Esophagus squamous epithelium (tissue), 5 donors: ENCODE measurements at places on chromosomes 7 and 10.
A peak's percentile ranks its signal among the peaks of the same experiment; 100 is the strongest.

DNA sequence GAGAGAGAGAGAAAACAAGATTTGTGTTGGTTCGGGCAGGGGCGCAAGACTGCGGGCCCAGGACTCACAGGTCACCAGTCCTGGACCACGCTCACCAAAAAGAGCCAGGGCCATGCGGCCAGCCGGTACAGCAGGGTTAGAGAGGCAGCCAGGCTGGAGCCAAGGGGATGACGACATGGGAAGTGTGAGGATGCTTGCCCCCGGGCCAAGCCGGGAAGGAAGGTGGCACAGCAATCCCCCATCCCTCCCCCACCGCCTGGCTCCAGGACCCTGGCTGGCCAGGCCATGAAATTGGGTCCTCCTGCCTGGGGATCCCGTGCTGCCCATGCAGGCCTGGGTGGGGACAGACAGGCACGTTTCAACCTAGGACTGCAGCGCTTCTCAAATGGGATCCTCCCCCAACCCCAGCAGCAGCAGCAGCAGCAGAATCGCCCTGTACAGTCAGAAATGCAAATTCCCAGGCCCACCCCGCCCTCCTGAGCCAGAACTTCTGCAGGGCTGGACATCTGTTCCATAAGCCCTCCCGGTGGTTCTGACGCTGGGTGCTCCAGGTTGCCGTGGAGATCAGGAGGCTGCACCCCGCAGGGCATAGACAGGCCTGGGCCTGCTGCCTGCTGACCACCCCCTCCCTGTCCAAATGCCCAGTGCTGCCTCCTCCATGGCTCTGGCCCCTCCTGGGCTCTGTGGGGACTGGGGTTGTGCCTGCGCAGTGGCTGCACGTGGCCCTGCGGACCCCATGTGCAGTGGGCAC, 35.0 kb downstream of the YKT6 start:
- H3K27ac ChIP-seq, result no peak overlapping the region
- DNase-seq, result no peak
- H3K36me3 ChIP-seq, result no peaks in the 10 kb centered on the region
- H3K27me3 ChIP-seq, result no peaks in the 10 kb centered on the region

DNA sequence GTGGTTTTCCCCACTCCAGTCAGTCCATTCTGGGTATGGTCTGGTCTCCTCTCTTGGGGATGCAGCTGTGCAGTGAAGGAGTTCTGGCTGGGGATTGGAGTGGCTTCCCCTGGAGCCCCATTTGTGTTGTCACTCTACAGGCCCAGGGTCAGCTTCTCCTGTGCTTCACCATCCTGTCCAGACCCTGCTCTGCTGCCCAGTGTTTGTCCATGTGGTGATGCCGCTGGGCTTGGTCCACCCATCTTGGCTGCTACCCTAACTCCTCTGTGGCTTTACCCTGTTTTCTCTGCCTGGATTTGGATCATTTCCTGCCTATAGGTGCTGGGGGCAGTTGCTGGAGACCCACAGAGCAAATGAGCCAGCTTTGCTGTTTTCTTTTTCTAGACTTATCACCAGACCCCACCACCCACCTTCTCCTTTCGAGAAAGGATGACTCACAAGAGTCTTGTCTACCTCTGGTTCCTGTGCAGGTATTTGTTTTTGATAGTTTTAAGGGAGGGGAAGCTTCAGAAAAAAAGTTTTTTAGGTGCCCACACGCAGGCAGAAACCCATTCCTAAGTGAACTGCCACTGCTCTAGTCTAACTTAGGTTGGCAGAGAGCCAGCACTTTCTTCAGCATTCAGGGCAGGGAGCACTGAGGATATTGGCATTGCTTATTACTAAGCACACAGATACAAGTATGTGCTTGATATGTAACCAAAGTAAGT, 8.5 kb downstream of the ZDHHC16 start:
- no peak overlapping the region for H3K27ac ChIP-seq
- peaks cover 16% of the 10 kb centered on the region for H3K36me3 ChIP-seq
- H3K4me3 ChIP-seq, result no peak overlapping the region
- DNase-seq, result no peak
- H3K27me3 ChIP-seq, result no peaks in the 10 kb centered on the region

DNA sequence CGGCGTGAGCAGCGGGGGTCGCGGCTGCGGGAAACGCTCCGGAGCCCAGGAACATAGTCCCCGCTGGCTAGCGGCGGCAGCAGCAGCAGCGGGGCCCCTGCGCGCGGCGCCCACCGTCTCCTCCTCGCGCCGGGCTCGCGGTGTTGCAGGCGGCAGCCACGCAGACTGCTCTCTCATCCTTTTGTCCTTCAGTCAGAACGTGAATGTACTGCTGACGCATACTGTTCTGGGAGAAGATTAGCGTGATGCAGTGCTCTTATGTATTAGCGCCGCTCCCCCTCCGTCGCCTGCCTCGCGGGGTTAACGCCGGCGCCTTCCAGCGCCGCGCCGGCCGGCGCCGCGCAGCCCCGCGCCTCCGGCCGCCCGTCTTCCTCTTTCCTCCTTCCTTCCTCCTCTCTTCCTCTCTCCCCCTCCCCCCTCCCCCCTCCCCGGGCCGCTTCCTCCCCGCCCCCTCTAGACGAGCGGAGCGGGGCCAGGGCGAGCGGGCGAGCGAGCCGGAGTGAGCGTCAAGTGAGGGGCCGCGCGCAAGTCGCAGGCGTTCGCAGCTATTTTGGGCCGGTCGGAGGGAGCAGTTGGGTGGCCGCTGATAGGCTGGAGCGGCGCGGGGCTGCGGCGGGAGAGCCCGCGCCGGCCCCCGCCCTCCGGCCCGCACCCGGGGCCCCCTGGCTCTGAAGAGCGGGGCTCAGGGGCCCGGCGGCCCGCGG, 816 bp upstream of the LRRC4 start:
- no peak for DNase-seq
- H3K27me3 ChIP-seq, result no peaks in the 10 kb centered on the region
- peak overlapping the region; percentile 15 for H3K27ac ChIP-seq
- H3K4me3 ChIP-seq, result peak overlapping the region; percentile 60

- H3K27me3 ChIP-seq, result no peaks in the 10 kb centered on the region
- no peak overlapping the region for H3K27ac ChIP-seq
- H3K4me1 ChIP-seq, result no peaks in the 10 kb centered on the region
- no peaks in the 10 kb centered on the region for H3K36me3 ChIP-seq
- DNase-seq, result no peak
These were observed 428.5 kb upstream of the MGMT start for GRCh38 chr10:129038522-129038921.

DNA sequence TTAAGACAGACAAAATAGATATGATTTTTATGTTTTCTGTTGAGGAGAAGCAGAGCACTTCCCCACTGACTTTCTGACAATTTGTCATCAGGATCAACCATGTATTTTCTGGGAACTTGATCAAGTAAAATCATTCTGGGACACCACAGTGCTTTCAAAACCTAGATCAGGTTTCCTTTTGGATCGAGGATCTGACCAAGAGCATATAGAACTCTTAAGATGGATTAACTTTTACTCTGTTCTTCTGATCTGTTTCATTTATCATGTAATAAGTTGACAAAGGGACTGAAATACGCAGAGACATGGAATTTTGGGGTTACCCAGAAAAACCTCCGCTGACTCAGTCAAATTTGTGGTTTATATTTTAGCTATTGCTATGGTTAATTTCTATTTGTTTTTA, 136.0 kb upstream of the WNT16 start:
- H3K36me3 ChIP-seq, result no peaks in the 10 kb centered on the region
- H3K4me1 ChIP-seq, result no peaks in the 10 kb centered on the region
- no peaks in the 10 kb centered on the region for H3K27me3 ChIP-seq
- no peak overlapping the region for H3K27ac ChIP-seq
- H3K4me3 ChIP-seq, result no peak overlapping the region
- DNase-seq, result no peak

- no peak for DNase-seq
- no peak overlapping the region for H3K27ac ChIP-seq
- no peaks in the 10 kb centered on the region for H3K4me1 ChIP-seq
- no peaks in the 10 kb centered on the region for H3K36me3 ChIP-seq
- no peak overlapping the region for H3K4me3 ChIP-seq
These were observed 44.5 kb downstream of the ICA1 start for GRCh38 chr7:8217200-8218068.

- no peaks in the 10 kb centered on the region for H3K36me3 ChIP-seq
- H3K27me3 ChIP-seq, result peaks cover 1% of the 10 kb centered on the region
- no peak overlapping the region for H3K4me3 ChIP-seq
These were observed 702 bp upstream of the AGFG2 start for GRCh38 chr7:100538348-100538653.

- no peaks in the 10 kb centered on the region for H3K36me3 ChIP-seq
- H3K4me1 ChIP-seq, result no peaks in the 10 kb centered on the region
- H3K27ac ChIP-seq, result no peak overlapping the region
- no peak overlapping the region for H3K4me3 ChIP-seq
These were observed 241.9 kb downstream of the GLRX3 start for GRCh38 chr10:130377986-130378540.

DNA sequence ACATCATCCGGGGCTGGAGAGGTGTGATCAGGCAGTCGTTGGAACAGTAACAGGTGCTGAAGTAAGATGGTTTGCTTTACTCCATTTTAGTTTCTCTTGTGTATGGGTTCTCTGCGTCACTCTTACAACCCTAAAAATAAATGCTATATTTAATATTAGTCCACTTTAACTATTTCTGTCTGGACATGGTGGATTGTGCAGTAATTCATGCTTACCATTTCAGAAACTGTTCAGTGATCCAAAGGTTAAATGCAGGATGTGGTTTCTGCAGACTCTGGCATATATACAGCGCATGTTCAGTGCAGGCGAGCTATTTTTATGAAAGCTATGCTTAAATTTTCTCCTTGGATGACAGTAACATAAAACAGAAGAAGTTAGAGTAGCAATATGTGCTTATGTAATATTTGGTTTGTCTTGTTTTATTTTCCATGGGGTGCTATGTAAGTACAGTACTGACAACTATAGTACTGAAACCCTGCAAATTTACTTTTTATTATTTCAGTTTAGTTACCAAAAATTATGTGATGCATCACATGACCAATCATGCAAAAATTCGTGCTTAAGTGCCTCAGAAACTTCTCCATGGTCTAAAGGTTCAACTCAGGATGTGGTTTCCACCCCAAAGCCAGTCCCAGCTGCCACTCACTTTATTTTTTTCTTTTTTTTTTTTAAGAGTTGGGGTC, 46.6 kb upstream of the GRID1 start:
- no peak for DNase-seq
- no peaks in the 10 kb centered on the region for H3K27me3 ChIP-seq
- no peaks in the 10 kb centered on the region for H3K4me1 ChIP-seq
- no peak overlapping the region for H3K4me3 ChIP-seq
